ENCODE measurements at places on chromosomes 7 and 10.

DNA sequence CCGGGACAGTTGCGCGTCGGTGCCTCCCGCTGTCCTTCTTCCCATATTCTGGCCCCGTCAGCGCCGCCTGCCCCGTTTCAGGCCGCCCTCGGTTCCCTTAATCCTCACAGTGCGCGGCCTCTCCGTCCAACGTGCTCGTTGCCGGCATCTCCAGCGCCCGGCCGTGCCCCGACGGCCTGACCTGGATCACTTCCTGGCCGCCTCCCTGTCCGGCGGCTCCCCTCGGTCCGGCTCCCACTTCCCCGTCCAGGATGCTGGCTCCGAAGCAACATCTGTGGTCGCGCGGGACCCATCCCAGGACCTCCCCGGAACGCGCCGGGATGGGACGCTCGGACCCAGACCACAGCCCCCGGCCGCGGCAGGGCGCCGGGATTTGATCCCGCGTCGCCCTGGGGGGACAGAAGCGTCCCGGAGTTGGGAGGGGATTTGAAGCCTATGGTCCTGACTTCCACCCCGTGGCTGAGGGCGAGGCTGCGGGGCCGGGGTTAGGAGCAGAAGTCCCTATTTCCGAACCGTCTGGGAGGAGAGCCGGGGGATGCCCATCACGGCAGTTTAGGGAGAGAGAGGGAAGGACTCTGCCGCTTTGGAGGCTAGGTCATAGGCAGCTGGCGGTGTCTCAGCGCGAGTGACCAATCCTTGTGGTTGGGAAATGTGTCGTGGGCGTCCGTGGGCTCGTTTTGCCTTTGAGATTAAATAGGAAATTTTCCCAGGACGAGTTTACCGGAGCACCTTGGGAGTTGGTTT lies 53.8 kb downstream of the KCTD7 start:
- peak; percentile 59 for DNase-seq

DNA sequence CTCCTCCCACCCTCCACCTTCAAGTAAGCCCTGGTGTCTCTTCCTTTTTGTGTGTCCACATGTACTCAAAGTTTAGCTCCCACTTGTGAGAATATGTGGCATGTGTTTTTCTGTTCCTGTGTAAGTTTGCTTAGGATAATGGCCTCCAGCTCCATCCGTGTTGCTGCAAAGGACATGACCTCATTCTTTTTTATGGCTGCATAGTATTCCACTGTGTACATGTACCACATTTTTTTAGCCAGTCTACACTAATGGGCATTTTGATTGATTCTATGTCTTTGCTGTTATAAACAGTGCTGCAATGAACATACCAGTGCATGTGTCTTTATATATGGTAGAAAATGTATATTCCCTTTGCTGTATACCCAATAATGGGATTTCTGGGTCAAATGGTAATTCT lies 710.9 kb downstream of the CCSER2 start:
- no peak for DNase-seq

- no peak for DNase-seq
These were observed 20.3 kb downstream of the CELF2 start for GRCh38 chr10:11037991-11038390.

- DNase-seq: peak; percentile 72
These were observed 132.7 kb downstream of the ELAPOR2 start for GRCh38 chr7:86926732-86927131.

DNA sequence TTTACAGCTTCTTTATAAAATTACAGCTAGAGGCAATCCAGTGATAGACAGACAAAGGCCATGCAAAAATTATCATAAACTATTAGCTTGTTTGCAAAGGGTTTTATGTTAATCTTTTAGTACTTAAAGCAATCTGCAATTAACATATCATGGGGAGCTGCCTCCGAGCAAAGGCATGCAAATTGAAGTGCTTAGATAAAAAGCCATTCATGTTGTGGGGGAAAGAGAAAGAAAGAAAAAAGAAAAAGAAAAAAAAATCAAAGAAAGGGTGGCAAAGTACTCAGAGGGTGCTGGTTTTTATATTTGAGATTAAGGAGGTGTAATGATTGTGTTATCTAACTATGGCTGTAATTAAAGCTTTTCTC lies 799.5 kb downstream of the LRMDA start:
- no peak for DNase-seq

DNA sequence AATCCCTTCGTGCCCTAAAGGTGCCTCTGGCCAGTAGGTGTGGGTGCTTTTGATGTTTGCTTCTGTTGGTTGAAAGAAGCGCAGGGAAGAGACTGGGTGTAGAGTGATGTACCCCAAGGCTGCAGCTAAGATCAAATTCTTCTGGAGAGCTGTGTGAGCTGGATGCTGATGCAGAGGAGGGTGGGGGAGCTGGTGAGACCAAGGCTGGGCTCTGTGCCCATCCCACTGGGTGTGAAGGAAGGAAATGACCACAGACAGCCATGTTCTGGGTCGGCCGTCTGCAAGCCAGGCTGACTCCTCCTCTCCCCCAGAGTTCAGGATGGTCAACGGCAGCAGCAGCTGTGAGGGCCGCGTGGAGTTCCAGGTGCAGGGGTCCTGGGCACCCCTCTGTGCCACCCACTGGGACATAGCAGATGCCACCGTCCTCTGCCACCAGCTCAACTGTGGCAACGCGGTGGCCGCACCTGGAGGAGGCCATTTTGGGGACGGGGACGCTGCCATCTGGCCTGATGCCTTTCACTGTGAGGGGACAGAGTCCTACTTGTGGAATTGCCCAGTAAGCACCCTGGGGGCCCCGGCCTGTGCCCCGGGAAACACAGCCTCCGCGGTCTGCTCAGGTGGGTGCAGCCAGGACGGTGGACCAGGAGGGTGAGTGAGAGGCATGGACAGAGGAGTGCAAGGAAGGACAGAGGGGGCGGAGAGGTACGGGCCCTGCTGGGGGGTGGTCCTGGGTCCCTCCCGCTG lies 5.1 kb downstream of the SCART1 start:
- DNase-seq: no peak

- peak; percentile 1 for DNase-seq
These were observed 32.0 kb upstream of the FERD3L start for GRCh38 chr7:19177269-19177668.

DNA sequence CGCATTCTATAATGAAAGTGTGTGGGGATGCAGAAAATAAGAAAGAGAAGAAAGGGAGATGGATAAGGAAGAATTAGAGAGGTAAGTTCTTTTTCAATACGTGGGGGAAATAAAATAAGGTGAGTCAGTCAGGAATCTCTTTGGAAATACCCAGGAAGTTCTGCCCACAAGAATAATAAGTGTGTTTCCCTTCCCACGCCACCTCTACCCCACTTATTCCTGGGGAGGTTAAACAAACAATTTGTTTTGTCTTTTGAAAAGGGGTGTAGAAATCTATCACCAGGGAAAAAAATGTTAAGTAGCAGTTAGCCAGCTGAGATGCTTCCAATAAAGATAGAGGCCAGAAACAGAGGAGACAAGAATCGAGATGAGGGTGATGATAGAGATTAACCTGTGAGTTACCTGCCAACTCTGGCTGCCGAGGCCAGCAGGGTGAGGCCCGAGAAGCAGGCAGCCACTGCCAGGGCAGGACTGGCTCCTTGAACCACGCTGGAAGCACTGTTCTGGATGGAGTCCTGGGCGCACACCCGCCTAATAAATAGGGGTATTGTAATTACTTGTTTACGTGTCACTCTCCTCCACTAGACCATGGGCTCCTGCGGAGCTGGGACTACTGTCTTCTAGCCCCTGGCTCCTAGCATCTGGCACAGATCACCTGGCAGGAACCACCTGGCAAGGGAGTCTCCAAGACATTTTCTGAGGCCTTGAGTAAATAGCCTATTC lies 191.3 kb downstream of the FGFR2 start:
- no peak for DNase-seq

DNA sequence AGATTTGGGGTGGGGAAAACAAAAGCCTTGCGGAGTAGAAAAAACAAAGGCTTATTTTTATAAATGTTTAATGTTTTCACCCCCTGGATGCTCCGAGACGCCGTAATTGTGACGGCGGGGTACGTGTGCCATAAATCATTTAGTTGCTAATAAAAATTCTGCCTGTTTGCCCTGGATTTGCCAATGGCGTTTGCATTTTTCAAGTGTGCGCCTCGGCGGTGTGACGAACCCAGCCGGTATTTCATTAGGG lies 2.5 kb upstream of the TNRC18 start:
- peak; percentile 85 for DNase-seq

DNA sequence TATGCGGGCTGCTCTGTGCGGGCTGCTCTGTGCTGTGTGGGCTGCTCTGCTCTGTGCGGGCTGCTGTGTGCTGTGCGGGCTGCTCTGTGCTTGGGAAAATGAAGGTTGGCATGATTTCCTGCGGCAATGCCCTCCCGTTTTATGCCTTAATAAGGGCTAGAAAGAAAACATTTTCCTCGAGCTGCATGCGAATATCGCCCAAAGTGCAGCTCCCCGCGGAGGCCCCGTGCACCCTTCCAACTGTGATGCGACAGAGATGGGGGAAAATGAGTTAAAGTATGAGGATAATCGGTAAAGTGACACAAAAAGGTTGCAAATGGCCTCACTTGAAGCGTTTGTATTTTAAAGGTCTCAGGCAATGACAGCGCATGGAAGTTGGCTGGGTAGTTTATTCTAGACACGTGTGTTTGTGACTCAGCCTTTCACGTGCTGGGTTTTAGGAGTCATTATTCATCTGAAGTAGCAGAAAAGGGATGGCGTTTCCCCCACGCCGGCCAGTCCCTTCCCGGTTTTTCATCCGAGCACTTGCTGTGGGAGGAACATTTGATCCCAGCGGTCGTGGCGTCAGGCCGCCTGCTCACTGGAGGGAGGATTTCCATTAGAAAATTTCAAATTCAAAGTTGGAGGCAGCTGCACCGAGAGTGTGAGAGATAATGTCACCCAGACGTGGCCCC lies 220.7 kb downstream of the ADARB2 start:
- DNase-seq: no peak

DNA sequence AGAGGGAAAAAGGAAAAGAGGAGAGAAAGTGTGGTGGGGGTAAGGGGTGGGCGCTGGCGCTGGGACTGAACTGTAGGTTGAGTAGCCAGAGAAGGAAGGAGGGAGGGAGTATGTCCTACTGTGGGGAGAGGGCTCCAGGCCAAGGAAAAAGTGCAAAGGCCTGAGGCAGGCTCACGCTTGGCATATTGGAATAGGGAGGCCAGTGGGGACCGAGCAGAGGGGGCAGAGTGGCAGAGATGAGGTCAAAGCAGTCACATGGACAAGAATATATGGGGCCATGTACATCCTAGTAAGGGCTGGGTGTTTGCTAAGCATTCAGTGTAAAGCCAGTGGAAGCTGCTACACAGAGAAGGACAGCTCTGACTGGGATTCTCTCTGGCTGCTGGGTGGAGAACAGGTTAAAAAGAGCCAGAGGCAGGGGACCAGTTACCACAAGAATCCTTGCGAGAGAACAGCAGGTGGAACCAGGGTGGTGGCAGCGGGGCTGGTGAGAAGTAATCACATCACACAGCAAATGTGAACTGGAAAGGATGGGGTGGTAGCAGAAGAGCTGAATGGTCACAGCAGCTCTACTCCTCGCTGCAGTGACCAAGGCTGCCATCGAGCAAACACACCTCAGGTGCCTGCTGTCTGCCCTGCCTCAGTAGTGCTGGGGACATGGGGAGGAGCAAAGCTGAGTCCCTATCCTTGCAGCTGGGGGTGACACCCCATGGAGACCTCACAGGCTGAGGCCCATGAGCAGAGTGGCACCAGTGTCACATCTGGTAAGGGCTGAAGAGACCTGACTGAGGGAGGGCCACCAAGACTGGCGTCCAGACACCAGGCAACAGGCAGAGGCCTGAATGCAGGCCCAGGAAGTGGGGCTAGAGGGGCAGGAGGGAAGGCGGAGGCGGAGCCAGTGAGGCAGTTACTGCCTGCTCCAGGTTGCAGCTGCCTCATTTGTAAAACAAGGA lies 39.5 kb downstream of the FAM53B start:
- no peak for DNase-seq

- no peak for DNase-seq
These were observed 156.6 kb downstream of the NOC3L start for GRCh38 chr10:94206176-94206575.
